ENCODE measurements at places on chromosomes 2 and 18.

GRCh38 chr2:26666671-26667070 lies 25.5 kb upstream of the CIB4 start:
- H3K27me3 ChIP-seq = peaks cover 40% of the 10 kb centered on the region
- DNase-seq = no peak
- no peak overlapping the region for H3K27ac ChIP-seq
- H3K4me1 ChIP-seq = no peaks in the 10 kb centered on the region

- no peak overlapping the region for H3K27ac ChIP-seq
- DNase-seq = no peak
- peaks cover 43% of the 10 kb centered on the region for H3K27me3 ChIP-seq
These were observed 107.6 kb upstream of the CYRIA start for GRCh38 chr2:16773080-16773713.

- no peak overlapping the region for H3K4me3 ChIP-seq
- no peaks in the 10 kb centered on the region for H3K36me3 ChIP-seq
- H3K27me3 ChIP-seq = no peaks in the 10 kb centered on the region
- no peaks in the 10 kb centered on the region for H3K4me1 ChIP-seq
- DNase-seq = no peak
These were observed 663.6 kb upstream of the NRXN1 start for GRCh38 chr2:51695531-51695930.

DNA sequence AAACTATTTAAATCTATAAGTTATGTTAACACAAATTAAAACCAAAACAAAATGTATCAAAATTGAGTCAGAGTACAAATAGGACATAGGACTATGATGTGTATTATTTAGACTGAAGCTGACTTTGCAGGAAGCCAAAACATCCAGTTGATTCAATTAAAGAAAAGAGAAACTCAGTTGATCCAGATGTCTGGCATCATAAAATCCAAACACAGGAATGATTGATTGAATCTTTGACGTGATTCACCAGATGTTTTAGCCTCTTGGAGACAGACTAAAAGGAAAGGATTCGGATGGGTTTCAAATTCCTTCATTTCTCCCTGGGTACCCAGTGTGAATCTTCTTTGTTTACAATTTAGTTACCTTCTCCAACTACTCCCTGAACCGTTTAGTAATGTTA lies 272.9 kb downstream of the IRS1 start:
- DNase-seq = no peak
- H3K27me3 ChIP-seq = no peaks in the 10 kb centered on the region
- no peaks in the 10 kb centered on the region for H3K4me1 ChIP-seq
- no peak overlapping the region for H3K4me3 ChIP-seq

DNA sequence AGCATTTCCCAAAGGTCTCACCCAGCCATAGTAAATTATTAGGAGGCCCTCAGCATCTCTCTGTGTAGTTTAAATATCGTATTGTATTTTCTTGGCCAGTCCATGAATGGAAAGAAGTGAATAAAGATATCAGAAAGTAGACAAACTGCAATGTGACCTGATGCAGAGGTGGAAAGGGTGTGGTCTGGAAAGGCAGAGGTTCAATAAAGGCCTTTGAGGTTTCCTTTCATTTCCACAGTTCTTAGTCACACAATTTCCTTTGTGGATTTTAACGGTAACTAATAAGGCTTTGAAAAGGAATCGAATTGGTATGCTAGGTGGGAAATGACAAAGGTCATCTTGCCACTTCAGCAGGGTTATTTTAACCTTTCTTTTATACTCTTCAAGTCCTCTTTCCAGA lies 20.1 kb upstream of the WIPF1 start:
- no peaks in the 10 kb centered on the region for H3K27me3 ChIP-seq
- peak overlapping the region; percentile 31 for H3K27ac ChIP-seq
- no peak overlapping the region for H3K4me3 ChIP-seq

GRCh38 chr18:62848946-62849345 lies 133.6 kb downstream of the PHLPP1 start:
- no peaks in the 10 kb centered on the region for H3K27me3 ChIP-seq
- H3K27ac ChIP-seq = no peak overlapping the region
- H3K36me3 ChIP-seq = no peaks in the 10 kb centered on the region
- H3K4me1 ChIP-seq = peaks cover 48% of the 10 kb centered on the region
